ENCODE measurements at places on chromosomes 13 and 19.
A peak's percentile ranks its signal among the peaks of the same experiment; 100 is the strongest.

GRCh38 chr19:30681162-30682100 is 309.2 kb downstream of the ZNF536 start:
- no peak for DNase-seq

GRCh38 chr13:74258961-74259360 is 124.8 kb upstream of the KLF12 start:
- DNase-seq: no peak

DNA sequence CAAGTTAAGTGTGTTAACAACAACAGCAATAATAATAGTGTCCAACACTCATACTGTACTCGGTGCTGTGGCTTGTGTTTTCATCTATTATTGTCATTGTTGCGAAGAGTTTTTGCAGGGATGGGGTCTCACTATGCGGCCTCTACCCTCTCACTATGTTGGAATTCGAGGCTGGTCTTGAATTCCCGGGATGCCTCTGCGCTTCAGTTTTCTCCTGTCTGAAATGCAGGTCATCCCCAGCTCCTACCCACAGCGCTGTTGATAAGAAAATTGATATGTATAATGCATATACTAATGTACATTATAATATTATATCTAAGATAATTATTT is 4.9 kb upstream of the SBK3 start:
- DNase-seq: no peak

DNA sequence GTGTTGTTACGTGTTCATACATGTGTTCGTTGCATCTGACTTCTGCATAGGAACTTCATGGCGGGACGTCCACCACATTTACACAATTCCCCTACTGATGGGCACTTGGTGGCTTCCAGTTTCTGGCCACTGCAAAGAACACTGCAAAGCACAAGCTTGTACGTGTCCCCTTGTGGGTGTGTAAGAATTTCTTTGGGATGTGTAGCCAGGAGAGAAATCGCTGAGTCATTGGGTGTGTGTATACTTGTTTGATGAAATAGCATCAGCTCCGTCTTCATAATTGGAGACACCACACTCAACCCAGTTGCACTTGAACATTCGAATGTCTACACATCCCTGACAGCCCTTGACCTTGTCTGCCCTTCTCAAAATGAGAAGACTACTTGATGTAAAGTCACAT is 19.2 kb downstream of the KLK5 start:
- no peak for DNase-seq

GRCh38 chr13:74145249-74145975 is 11.2 kb upstream of the KLF12 start:
- no peak for DNase-seq

DNA sequence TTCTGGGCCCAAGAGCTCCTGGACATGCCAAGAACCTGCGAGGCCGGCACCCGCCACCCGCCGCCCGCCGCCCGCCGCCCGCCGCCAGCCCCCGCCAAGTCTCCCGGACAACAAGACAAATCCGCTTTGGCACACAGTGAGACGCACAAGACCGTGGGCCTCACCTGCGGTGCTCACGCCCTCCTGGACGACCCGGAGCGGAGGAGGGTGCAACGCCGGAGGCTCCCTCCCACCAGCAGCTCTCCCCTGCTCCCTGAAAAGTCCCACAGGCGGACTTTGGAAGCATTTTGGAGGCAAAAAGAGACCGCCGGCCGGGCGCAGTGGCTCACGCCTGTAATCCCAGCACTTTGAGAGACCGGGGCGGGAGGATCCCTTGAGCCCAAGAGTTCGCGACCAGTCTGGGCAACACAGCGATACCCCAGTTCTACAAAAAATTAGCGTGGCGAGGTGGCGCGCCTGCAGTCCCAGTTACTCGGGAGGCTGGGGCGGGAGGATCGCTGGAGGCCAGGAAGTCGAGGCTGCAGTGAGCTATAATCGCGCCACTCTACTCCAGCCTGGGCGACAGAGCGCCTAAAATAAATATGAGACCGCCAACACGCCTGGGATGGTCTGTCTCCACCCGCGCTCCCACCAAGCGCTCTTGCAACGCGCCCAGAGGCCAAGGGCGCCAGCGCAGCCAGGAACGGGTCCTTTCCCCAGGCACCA is 783 bp downstream of the RHPN2 start:
- DNase-seq: no peak

- DNase-seq: no peak
These were observed 600.0 kb downstream of the KCTD12 start for GRCh38 chr13:76286178-76286577.

- no peak for DNase-seq
These were observed 129.0 kb upstream of the SPRY2 start for GRCh38 chr13:80469853-80470381.

DNA sequence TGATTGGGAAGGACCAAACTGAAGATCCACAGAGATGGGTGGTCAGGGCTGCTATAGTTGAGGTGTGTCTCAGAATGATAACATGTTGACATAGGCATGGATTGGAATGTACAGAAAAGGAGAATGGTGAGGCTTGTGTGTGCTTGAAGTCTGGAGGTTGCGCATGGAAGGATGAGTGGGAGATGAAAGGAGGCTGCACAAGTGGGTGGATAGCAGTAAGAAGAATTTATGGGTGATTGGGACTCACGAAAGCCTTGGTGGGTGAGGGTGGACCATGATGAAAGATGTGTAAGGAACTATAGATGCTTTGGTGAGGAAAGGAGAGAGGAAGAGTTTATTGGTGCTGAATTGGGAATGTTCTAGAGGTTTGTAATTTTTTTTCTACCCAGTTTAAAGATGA is 1287.7 kb downstream of the UQCRFS1 start:
- no peak for DNase-seq

GRCh38 chr19:2507109-2507508 is 31.2 kb downstream of the GADD45B start:
- DNase-seq: no peak

DNA sequence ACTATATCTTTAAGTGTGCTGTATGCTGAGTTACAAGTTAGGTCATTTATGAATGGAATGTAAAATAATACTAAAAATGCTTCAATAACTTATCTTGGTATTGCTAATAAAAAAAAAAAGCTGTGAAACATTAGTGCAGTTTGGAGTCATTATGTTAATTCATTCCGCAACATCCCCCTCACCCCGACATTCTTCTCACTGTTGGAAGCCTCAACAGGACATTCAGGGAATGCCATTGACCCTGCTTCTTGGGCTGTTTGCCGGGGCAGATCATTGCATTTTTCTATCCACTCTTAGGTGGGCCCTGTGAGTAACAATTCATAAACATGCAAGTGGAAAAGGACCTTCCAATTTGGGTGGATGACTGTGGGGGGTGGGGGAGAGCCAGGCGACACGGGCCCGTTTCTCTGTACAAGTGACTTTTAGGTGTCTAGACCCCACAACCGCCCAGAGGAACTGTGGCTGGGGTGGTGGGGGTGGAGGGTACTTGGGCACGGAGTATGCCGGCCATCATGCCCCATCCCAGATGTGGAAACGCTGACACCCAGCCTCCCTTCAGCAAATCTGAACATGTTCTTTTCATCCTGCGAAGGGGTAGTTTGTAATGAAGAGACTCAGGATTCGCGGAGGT is 185.9 kb downstream of the ZNF536 start:
- no peak for DNase-seq

- no peak for DNase-seq
These were observed 5.7 kb downstream of the ZNF653 start for GRCh38 chr19:11499890-11500420.

DNA sequence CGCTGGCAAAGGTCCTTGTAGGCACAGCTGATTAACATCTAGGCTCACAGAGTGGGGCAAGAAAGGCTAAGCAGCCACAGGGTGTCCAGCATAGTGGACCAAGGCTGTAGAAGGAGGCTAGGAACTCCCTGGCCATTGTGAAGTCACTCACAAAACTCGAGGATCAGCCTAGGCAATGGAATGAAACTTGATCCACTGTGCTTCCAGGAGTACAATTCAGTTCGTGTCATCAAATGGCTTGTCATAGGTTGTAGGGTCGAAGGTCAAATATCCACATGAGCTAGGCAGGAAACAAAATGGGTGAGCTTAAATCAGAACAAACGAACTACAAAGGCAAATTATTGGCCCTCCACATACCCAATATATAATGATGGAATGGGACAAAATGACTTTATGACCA is 4.4 kb upstream of the FAM187B start:
- DNase-seq: no peak

DNA sequence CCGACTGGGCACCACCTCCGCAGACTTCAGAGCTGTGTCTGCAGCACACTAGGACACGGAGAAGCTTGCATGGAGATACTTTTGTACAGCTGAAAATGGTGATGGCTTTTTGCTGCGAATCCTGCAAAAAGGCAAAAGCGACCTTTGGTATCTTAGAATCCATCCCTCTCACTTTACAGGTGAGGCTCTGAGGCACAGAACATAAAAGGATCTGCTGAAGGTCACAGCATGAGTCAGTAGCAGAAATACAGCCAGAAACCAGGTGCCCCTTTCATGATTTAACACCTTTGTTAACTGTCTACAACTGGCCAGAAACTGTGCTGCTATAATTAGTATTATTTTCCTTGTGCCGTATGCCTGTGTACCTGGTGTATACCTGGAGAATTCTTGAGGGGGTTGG is 48.3 kb downstream of the EFNB2 start:
- DNase-seq: no peak

DNA sequence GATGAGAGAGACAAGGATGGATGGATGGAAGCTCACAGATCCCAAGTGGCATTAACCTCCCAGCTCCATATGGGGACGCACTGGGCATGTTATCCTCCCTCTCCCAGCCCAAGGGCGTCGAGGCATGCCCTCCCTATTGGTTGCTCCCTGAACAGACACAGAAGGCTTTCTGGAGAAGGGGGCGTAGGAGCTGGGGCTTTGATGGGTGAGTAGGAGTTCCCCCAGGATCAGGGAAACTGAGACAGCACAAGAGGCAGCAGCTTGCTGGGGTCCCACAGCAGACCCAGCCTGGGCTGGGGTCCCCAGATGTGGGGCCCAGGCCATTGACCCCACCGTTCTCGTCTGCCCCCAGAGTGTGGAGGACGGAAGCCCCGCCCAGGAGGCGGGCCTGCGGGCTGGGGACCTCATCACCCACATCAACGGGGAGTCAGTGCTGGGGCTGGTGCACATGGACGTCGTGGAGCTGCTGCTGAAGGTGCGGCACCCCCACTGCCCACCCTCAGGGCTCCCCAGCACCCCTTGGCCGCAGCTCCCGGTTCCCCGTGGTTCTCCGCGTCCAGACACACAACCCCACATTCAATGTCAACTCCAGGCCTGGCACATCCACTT is 7.5 kb upstream of the PIK3R2 start:
- no peak for DNase-seq

DNA sequence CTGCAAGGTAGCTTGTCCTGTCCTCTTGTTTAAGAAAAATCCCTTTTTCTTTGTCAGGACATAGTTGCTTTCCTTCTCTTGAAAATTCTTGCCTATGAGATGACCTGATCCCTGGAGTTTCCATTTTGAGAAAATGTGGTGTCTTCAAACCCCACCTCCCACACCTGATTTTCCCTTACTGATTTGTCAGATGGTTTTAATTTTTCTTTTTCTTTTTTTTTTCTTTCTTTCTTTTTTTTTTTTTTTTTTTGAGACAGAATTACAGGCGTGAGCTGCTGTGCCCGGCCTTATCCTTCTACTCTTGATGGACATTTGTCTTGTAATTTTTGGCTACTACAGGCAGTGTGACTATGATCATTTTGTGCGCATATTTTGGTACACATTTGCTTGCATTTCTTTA is 1.2 kb downstream of the ZNF345 start:
- DNase-seq: no peak

DNA sequence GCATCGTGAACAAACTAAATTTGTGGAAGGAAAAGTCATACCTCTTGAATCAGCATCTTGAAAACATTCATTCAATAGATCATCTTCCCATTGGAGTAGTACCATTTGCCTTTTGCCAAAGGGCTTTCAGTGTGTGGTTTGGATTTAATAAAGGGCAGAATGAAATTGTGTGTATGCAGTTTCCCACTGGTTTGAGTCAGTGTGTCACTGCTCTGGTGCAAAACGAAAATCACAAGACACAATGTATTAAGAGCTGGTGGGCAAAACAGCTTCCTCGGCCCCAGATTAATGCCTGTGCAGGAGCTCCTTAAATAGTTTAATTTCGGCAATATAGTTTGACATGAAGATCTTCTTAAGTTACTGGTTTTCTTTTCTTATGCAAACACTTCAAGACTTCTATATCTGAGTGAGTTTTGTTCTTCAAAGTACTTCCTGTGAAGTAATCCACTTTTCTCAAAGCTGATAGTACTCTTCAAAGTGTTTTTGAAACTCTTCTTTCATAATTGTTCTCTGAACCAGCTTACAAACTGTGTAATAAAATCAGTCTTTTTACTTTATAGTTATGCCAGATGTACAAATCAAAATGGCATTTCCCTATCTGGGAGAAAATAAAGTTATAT is 32.1 kb downstream of the RASL11A start:
- DNase-seq: no peak

GRCh38 chr13:92272177-92272576 is 873.8 kb downstream of the GPC5 start:
- no peak for DNase-seq

GRCh38 chr13:33146843-33147611 is 130.8 kb downstream of the KL start:
- DNase-seq: peak; percentile 82

- no peak for DNase-seq
These were observed 12.7 kb upstream of the ZNF724 start for GRCh38 chr19:23262920-23263319.

DNA sequence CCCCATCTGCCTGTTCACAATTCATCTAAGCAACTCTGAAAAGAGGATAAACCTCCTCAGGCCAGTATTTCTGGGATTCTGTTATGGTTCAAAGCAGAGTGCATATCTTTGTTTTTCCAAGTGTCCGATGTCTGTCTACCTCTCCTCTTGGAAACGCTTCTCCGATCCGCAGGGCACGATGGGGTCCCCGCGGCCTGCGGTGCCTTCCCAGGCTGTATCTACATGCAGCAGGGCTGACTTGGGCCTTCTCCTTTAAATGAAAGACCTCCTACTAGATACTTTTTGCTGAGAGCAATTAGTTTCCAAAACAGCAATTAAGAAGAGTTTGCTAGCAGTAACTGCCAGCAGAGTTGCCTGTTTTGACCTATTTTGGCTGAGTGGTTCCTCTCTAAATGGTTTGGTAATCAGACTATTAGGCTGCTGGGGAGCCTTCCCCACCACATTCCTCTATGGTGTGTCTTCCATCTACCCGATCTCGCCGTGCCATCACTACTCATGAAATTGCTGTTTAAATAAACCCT is 23.5 kb downstream of the COL4A2 start:
- DNase-seq: no peak

GRCh38 chr19:33465834-33466233 is 55.8 kb downstream of the PEPD start:
- DNase-seq: no peak

- DNase-seq: no peak
These were observed 310.4 kb downstream of the SPRY2 start for GRCh38 chr13:80030491-80030890.

- no peak for DNase-seq
These were observed 1248.1 kb upstream of the PCDH20 start for GRCh38 chr13:62663767-62664166.

GRCh38 chr19:31110336-31110735 is 238.9 kb downstream of the TSHZ3 start:
- DNase-seq: no peak

- DNase-seq: no peak
These were observed 129.4 kb downstream of the AKAP11 start for GRCh38 chr13:42401376-42401775.

- no peak for DNase-seq
These were observed 12.6 kb upstream of the GNA15 start for GRCh38 chr19:3123088-3123721.

GRCh38 chr13:76884186-76884906 is 1.9 kb downstream of the KCTD12 start:
- DNase-seq: no peak

GRCh38 chr19:18922228-18922985 is 2.9 kb downstream of the DDX49 start:
- DNase-seq: no peak

All from GM12864 (cell line).